ENCODE measurements at places on chromosomes 4 and X.

DNA sequence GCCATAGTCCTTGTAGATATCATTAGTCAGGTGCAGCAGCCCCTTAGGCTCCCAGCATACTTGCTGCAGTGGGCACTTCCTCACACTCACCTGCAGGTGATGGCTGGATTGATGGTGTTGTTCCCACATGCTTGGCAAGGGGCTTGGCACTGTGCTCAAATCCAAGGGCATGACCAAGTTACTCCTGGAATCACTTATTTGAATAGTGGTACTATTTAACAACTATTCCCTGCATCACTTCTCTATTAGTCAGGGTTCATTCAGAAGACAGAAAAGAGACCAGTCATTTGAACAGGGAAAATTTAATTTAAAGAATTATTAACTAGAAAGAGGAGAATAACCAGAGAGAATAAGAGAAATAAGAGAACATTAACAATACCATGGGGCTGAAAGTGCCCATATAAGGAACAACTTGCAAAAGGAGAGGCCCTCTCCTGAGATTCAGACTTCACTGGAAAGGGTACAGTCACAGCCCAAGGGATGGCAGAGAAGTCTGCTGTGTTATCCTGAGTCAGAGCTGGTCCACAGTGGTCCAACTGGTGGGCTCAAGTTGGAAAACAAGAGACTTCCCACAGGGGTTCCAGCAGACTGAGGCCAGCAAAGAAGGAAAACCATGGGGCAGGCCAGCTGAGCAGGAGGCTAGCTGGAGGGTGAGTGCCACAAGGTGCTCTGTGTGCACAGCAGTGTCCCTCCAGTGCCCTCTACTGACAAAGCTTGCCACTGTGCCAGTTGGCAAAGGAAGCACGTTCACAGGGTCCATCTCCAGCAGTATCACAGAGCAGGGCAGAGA lies 9.8 kb downstream of the SPP1 start:
- no peak for DNase-seq

DNA sequence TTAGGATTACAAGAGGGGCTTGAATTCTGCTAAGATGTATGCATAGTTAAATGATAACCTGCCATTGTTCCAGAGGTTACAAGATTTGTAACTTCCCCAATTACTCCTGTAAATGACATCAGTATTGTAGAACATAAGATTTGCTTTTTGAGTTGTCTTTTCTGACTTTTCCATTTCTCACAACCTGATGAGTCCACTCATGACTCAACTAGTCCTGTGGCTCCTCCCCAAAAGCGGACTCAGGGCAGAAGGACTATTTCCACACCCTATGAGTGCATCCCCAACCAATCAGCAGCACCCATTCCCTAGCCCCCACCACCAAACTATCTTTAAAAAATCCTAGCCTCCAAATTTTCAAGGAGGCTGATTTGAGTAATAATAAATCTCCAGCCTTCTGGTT lies 54.7 kb downstream of the HOPX start:
- no peak for DNase-seq

- DNase-seq: no peak
Observed at GRCh38 chr4:174119830-174120229, 163.6 kb downstream of the FBXO8 start.

GRCh38 chr4:85720735-85721134 lies 245.8 kb downstream of the ARHGAP24 start:
- DNase-seq: no peak

- no peak for DNase-seq
Observed at GRCh38 chr4:163195247-163195765, 28.6 kb upstream of the NAF1 start.

GRCh38 chr4:165663411-165663810 lies 209.6 kb upstream of the TLL1 start:
- no peak for DNase-seq

DNA sequence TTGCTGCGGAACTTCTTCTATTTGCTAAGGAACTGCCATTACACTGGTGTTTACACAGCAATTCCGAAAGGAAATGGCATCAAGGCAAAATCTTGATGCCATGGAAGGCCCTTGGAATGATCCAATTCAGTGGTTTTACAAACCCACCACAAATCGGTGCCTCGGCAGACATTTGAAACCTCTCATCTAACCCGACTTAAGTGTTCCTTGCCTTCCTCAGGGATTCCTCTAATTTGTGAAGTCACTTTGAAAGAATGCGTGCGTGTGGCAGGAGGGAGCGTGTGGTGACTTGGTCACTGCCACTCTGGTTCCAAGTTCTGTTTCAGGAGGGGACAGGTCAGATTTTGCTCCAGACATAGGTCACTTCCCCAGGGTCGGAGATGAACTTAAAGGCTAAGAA lies 4.8 kb downstream of the NOP14 start:
- no peak for DNase-seq

DNA sequence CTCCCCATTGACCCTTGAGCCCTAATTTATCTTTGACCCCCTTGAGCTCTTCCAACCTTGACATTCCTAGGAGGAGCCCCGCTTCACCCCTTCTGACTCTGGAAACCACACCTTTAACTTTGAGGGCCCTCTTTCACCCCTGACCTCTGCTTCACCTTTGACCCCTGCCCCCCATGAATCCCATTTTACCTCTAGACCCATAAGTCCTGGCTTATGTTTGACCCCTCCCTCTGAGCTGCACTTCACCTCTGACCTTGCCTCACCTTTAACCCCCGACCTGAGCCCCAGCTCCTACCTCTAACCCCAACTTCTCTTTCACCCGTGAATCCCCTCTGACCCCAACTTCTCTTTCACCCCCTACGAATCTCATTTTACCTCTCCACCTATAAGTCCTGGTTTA lies 169.7 kb downstream of the THOC2 start:
- DNase-seq: no peak

DNA sequence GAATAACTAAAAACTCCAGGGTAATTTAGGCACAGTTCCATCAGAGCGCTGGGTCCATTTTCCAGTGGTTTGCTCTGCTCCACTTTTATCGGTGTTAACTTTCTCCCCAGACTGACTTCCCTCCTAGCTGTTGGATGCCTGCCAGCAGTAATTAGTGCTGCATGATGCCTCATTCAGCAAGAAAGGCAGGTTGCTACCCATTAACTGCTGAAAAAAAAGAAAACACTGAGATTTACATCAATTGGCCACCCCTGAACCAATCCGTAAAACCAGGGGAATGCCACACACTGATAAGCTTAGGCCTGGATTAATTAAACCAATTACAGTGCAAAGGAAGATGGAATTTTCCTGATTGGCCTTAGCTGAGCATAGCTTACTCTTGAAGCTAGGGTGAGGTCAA lies 182.4 kb upstream of the CXXC4 start:
- no peak for DNase-seq

- DNase-seq: peak; percentile 52
Observed at GRCh38 chrX:130170752-130171445, 863 bp upstream of the RAB33A start.

DNA sequence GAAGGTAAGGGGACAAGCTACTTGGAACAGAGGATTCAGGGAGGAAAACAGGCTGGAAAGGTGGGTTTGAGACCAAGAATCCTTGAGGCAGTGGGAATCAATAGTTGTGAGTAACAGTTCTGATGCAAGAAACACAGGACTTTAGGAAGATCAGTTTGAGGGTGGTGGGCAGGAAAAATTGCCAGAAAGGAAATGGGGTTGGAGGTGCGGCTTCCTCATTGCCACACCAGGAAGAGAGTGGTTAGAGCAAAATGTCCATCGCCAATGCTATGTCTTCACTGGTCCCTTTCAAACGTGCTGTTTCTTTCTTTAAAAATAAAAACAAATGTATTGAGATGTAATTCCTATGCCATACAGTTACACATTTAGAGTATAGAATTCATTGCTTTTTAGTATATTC lies 57.1 kb upstream of the NOCT start:
- DNase-seq: no peak

Data from stimulated activated CD8-positive, alpha-beta memory T cell treated with anti-CD3 and anti-CD28 coated beads, Interleukin-7, amount 100 ng/mL, for 4 hours (primary cell).